ENCODE measurements at places on chromosomes 4 and X.
A peak's percentile ranks its signal among the peaks of the same experiment; 100 is the strongest.

GRCh38 chr4:119211867-119212233, 663 bp upstream of the USP53 start:
- DNase-seq: peak; percentile 62

DNA sequence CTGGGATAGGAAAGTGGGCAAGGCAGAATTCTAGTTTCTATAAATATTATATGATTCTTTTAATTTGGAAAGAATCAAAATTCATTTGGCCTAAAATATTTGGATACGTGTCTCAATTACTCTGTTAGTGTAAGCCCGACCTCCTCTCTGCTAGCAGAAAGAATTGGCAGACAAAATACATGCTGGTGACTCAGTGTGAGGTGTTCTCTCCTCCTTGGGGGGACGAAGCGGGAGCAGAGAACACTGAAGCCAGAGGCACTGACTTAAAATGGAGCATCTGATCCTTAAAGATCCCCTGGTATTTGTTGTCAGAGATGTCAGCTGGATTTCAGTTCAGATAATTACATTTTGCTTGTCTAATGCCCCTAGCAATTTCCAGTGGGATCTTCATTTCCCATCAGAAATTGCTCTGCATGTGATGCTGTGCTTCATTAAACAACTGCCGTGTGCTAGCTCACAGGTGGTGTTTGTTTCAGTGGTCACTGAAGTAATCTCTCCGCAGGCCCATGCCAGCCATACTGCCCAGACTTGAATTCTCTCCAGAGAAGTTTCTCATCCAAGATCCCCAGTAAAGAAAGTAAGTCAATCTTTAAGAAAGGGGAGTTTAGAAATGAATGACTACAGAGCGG, 188.7 kb upstream of the TLL1 start:
- no peak for DNase-seq

DNA sequence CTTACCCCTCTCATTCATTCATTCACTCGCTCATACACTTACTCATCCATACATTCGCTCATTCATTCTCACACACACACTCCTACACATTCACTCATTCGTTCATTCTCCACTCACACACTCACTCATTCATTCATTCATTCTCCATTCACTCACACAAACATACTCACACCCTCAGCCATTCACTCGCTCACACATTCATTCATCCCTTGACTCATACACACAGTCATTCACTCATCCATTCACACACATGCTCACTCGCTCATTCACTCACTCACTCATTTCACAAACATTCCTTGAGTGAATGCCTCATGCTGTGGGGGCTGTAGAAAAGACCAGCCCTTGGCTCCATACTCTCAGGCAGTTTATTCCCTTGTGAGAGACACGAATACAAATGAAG, 151.1 kb upstream of the MAMLD1 start:
- DNase-seq: no peak

DNA sequence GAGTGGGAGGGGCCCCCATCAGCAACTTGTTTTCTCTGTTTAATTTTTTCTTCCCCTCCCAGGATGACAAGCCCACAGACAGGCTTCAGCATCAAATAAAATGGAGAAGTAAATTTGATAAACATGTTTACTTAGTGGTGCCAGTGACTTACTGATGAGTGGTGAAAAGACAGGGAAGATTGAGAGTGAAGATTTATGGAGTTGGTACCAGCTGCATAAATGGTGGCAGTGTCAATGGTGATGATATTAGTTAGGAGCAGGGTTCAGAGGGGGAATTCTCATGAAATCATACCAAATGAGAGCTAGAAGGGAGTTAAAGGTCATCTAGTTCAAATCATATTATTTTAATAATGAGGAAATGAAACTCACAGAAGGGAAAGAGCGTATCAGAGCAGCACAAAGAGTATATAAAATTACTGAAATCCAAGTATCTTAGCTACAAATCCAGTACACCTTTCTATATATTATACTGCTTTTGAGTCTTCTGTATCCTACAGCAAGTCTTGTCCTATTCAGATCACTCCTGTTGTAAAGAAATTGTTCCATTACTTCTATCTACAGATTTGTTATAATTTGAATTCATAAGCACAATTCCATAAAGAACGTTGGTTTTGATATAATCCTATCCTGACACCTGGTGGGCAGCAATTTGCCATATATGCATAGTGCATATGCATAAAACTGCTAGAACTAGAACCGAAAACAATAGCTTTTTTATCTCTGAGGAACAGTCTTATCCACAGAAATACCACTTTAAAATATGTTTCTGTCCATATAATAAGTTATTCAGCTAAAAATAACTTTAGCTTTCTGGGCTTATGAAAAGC, 5.0 kb downstream of the P2RY10 start:
- DNase-seq: no peak

GRCh38 chrX:154373340-154374306, 811 bp downstream of the FLNA start:
- peak; percentile 20 for DNase-seq

GRCh38 chr4:47954677-47955076, 40.3 kb upstream of the NFXL1 start:
- DNase-seq: no peak

Data from NCI-H2081 treated with DMSO at 0.1 percent for 48 hours (cell line).